ENCODE measurements at places on chromosomes 3 and 15.

DNA sequence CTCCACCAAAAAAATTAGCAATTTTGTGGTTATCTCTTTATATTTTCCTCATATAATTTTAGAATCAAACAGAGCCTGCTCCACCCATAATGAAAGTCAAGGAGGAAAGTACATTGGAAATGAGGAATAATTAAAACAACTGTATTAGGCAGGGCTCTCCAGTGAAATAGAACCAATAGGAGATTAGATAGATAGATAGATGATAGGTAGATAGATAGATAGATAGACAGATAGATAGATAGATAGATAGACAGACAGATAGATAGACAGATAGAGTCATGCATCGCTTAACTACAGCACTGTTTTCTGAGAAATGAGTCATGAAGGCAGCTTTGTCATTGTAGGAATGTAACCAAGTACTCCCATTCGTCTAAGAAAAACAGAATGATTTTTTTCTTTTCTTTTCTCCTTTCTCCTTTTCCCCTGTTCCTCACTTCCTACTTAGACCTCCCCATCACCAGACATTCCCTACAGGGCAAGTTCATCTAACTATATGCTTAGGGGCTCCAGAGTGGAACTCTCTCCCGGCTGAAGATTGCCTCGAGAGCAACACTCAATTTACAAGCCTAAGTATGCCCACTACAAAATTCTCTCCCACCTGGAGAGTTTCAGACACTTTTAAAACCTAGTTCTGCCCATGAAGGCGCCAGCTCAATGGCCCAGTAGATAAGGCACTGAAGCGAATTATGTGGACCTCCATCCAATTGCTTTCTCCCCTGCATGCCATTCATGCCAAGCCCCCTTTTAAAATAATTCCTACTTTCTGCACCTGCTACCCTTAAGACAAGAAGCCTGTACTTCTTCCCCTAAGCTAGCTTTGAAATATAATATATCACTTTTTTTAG, 53.3 kb upstream of the LIPC start:
- no peak for DNase-seq

GRCh38 chr15:71659730-71660067, 150.7 kb upstream of the NR2E3 start:
- DNase-seq, result no peak

- DNase-seq, result no peak
Measured at GRCh38 chr3:99700631-99701268, 62.4 kb downstream of the COL8A1 start.

GRCh38 chr3:38404286-38404685, 49.4 kb upstream of the ACVR2B start:
- no peak for DNase-seq

DNA sequence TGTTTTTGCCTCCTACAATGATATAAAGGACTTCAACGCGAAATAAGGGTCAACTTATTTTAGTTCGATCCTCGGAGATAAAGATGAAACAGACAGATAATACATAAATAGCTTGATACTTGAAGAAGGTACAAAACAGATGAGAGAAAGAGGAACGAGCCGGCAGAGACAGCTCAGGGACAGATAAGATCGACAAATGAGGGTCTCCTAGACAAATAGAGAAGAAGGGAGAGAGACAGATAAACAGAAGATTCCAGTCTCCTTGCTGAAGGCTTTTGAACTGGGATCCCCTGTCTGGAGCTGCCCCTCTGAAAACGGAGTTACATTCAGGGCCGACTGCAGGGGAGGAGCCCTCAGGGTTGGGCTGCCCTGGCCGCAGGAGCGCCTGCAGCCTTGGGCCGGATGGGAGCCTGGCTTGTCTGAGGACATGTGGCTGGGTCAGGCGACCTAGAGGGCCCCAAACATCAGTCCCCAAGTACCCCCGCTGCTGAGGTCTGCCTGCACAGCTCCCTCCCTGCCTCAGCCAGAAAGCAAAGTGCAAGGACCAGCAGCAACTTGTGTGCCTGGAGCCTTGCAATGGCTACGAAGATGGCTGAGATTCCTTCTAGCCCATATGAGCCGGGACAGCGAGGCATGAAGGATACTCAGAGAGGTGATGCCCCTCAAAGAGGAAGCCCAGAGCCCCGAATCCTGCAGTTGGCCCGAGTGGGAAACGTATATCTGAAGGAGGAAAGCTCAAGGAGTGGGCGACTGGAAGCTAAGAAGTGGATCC, 926 bp upstream of the SKOR1 start:
- no peak for DNase-seq

DNA sequence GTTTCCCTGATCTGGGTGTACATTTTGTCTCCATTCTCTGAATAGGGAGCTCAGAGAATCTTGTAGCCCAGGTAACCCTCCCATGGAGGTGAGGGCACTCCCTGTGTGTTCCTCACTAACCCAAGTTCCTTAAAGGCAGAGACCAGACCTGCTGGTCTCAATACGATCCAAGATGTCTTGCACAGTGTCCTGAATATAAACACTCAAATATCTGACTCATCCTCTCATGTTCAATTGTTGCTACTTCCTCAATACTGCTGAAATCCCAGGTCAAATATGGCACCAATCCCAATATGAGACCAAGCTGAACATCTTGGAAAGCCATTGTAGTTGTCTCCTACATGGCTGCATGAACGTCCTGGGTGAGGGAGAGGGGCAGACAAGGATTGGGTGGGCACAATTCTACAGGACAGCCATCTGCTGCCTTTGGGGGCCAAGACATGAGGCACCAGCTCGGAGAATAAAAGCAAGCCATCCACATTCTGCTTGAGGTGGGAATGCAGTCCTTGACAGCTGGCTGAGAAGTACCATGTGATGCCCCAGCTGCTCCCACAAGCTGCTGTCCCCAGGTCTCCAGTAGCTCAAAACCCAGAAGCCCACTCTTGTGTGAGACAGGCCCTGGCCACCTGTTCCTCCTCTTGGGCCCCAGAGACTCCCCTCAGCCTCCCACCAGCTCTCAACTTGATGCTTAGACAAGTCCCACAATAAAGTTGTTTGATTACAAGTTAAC, 18.2 kb downstream of the TBC1D2B start:
- no peak for DNase-seq

DNA sequence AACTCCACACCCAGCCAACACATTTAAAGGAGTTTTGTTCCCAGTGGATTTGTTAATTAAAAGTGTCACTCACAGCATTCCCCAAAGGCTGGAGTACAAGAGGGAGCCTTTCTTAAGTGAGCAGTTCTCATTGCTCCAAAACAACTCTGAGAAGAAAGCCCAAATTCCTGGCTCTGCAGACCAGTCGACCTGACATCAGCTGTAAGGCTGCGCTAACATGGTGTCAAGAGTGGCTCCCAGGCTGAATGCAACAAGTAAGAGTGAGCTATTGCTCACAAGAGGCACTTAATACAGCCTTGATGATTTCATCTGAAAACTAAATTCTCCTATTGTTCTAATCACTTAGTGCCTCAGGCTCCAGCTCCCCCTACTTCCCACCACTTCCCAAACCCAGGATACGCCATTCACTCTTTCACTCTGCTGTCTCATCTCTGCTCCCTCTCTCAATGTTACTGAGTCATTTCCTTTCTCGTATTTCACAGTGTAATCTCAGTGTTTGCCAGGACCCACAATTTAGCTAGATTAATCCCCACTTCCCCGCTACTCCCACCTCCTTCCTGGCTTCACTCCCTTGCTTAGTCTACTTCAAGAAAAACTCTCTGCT, 81.8 kb downstream of the WWTR1 start:
- no peak for DNase-seq

- no peak for DNase-seq
Measured at GRCh38 chr3:160331127-160331937, 67.7 kb downstream of the IFT80 start.

Data from stimulated activated CD4-positive, alpha-beta T cell treated with anti-CD3 and anti-CD28 coated beads, Interleukin-4, amount 100 ng/mL, for 24 hours (primary cell).